GM10248 (cell line): ENCODE measurements at places on chromosomes 11 and 22.

DNA sequence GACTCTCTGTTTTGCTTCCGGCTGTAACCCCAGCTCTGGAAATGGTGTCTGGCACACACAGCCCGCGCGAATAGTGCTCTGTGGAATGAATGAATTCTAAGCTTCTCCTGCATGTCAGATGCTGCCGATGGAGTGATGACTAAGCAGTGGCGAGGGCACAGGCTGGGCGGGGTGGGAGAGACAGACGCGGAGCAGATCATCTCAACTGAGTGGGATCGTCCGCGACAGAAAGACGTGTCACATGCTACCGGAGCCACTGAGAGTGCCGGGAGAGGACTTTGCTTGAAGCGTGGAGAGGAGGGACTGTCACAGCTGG lies 334.5 kb downstream of the CTTN start:
- no peak for DNase-seq

DNA sequence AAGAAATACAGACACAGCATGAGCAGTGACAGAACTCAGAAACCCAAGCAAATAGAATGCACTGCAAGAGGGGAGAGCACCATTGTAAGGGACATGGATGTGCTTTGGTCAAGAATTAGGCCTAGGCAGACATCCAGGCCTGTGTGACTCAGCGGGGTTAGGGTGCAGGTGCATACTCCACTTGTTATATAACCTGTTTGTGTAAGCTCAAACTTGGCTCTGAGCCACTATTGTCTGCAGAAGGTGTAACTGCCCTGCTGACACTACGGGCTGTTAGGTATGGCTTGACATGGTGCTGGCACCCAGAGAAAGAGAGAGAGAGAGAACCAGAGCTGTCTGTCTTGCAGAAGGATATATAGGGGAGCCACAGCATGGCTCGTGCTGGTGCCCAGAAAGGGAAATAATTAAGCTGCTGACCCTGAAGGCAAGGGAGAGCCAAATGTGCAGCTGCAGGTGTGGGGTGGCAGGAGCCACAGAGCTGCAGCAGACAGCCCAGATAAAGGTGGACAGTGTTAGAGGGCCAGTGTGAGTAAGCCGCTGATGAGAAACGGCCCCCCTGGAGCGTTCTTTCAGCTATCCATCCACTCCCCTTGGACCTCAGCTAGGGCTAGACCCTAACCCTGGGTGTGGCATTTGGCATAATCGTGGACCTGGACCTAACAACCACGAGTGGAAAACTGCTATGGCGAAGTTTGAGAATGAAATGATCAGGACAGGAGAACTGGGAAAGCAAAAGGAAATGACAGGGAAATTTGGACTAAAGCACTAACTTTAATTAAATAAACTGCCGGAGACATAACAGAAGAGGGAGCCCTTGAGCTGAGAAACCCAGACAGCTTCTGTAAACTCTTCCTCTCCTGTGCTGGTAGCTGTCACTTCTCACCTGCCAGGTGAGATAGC lies 253.0 kb upstream of the CCDC179 start:
- DNase-seq = peak; percentile 43

- no peak for DNase-seq
Observed at GRCh38 chr22:29146771-29147170, 58.9 kb upstream of the EMID1 start.

- peak; percentile 83 for DNase-seq
Observed at GRCh38 chr22:44172370-44173108, 8.2 kb upstream of the PARVG start.

DNA sequence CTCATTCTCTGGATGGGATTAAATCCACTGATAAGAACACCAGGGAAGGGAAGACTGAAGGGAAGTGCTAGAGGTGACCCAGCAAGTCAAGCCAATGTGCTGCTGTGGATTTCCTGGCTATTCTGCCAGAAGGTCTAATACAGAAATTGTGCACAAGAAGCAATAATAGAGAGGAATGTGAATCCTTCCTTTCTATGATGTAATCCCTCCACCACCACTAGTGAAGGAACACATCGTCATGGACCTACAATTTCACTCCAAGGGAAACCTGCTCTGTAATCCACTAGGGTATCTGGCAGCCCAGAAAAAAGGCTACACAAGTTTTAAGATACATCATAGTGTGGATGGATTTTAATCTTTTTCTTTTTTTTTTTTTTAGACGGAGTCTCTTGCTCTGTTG lies 17.4 kb downstream of the LARGE2 start:
- DNase-seq = no peak

- DNase-seq = no peak
Observed at GRCh38 chr22:19039448-19039780, 82.8 kb downstream of the DGCR2 start.

- DNase-seq = peak; percentile 98
Observed at GRCh38 chr11:64803158-64803845, at the start of gene MAP4K2. Gene MAP4K2, minus strand, starts transcription at chr11:64803214. Its CDS starts 65 bp downstream, at chr11:64803149.

GRCh38 chr11:16347928-16348685 lies 8.2 kb downstream of the SOX6 start:
- no peak for DNase-seq

DNA sequence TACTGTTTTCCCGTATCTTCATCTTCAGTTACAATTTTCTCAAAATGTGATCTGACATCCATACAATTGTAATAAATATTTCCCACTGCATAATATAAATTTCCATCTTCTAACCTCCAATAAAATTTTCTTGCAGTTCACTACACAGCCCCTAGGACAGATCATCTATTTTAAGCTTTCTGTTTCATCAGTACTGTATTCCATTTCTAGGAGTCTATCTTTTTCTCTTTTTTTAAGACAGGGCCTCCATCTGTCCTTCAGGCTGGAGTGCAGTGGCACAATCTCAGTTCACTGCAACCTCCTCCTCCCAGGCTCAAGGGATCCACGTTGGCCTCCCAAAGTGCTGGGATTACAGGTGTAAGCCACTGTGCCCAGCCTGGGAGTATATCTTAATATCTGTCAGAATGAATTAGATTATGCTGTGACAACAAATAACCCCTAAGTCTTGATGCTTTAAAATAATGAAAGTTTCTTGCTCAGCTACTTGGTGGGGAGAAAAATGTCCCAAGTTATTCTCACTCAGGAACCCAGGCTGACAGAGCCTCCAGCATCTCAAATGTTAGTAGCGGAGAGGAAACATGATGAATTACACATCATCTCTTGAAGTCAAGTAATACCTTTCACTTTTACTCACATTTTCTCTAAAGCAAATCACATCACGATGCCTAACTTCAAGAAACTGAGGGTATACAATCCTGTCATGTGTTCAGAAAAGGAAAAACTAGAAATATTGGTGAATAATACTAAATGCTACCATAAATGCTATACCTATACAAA lies 92.2 kb downstream of the BUD13 start:
- DNase-seq = no peak

DNA sequence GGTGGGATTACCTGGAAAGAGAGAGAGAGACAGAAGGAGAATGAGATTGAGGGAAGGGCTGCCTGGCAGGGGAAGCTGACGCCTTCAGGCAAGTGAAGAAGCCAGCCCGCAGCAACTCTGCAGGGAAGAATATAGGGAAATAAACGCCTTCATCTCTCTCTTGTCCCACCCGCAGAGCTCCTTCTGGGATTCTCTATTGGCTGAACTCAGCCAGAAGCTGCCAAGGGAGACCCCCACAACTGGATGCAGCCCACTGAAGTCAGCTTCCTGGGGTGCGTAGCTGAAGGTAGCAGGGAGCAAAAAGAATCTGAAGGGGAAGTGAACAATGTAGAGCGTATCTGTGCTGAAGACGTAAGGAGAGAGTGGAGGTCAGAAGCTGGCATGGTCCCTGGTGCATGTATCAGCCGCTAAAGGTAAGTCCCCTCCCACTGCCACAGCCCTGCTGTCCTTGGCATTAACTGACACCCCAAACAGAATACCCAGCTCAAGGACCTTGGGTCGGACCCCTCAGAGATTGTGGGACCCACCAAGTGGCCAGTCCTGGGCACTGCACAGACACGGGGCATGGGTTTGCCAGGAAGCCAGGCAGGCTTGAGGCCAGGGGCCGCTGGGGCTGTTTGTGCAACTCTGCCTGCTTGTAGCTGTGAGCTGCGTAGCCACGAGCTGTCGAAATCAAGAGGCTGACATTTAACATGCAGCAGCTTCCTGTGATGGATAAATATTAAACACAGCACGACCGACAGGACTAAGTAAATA lies 469.9 kb downstream of the MN1 start:
- no peak for DNase-seq

DNA sequence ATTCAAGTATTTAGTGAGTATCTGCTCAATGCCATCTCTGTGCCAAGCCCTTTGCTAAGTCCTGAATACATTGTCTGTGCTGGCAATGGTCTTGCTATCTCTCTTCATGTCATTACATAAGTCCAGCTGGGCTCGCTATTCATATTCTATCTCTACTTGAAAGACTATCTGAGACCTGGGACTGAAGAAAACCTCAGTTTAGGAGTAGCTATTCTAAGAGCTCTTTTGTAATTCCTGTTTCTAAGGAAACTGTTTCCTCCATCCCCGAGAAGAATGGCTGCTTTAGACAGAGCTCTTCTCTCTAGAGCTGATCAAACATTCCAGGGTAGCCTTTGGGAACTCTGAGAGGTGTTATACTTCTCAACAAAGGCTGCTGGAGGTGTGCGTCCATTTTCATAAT lies 33.0 kb downstream of the SLC17A6 start:
- DNase-seq = no peak

GRCh38 chr11:109076870-109077269 lies 345.1 kb upstream of the C11orf87 start:
- no peak for DNase-seq

- DNase-seq = no peak
Observed at GRCh38 chr22:44075670-44076069, 51.6 kb downstream of the PARVB start.

GRCh38 chr22:21970800-21971617 lies 11.6 kb downstream of the TOP3B start:
- no peak for DNase-seq

- DNase-seq = no peak
Observed at GRCh38 chr11:47260366-47260765, 2.6 kb downstream of the NR1H3 start.
